ENCODE measurements at places on chromosomes 7 and 10.

- no peak for DNase-seq
These were observed 1.5 kb downstream of the CCL24 start for GRCh38 chr7:75811894-75812678.

DNA sequence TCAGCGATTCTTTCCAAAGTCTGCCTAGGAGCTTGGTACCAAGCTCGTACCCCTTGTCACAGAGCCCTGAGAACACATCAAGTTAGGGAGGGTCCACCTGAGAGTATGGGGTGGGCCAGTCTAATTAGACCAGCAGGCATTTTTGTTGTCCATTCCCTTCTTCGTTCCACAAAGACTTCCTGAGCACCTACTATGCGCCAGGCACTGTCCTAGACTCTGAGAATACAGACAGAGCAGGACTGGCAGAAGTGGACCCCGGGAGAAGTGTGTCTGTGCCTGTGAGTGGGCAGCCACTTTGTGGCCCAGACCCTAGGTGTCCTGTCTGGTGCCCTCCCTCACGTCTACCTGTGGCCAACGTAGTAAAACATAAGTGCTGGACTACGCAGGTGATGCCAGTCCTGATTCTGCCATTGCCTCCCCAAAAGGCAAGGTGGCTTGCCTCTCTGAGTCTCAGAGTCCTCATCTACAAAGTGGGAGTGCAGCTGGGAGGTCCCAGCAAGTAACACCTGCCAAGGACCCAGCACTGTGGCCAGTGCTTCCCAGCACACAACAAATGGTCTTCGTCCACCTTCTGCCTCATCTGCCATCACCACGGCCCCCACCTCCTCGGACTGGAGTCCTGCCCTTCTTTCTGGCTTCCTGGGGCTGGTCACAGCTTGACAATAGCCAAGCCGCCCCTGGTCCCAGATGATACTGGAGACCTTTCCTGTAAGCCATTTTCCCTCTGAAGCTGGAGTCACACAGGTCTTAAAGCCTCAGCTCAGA is 54.3 kb upstream of the DUSP5 start:
- no peak for DNase-seq

GRCh38 chr10:31508882-31509281 is 189.9 kb downstream of the ZEB1 start:
- no peak for DNase-seq

GRCh38 chr10:6721480-6721879 is 141.4 kb upstream of the PRKCQ start:
- no peak for DNase-seq

GRCh38 chr10:131901181-131901829 is 497 bp downstream of the PPP2R2D start:
- DNase-seq = no peak

- DNase-seq = no peak
These were observed 192.3 kb downstream of the VTI1A start for GRCh38 chr10:112639298-112639697.

GRCh38 chr7:101884671-101885596 is 67.5 kb downstream of the CUX1 start:
- DNase-seq = no peak

- DNase-seq = no peak
These were observed 205.0 kb downstream of the FANK1 start for GRCh38 chr10:126101325-126101724.

DNA sequence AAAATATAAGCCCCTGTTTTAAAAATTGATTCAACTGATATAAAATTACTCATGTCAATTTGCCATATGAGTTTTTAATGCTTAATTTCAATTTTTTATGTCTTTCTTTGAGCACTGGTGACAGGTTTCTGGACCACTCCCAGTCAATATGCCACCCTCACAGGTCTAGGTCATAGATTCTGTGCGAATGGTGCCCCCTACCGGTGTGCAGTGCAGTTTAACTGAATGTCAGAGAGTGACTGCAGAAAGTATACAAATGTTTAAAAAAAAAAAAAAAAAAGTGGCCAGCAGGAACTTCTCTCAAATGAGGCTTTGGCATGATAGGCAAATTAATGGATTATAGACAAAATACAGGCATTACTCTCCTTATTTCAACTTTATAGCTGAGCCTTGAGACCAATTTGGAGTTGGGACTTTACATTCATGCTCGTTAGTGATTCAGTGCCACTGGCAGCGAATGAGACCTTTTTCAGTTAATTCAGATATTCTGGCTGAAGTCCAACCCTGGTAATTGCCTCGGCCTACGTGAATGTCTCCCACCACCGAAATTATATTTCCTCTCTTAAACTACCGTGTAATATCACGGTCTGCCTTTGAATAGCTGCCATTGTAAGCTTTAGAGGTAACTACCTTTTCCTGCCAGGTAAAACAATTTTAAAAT is 427.6 kb downstream of the PHTF2 start:
- DNase-seq = no peak

- no peak for DNase-seq
These were observed 6.3 kb downstream of the ABCC2 start for GRCh38 chr10:99788598-99789256.

DNA sequence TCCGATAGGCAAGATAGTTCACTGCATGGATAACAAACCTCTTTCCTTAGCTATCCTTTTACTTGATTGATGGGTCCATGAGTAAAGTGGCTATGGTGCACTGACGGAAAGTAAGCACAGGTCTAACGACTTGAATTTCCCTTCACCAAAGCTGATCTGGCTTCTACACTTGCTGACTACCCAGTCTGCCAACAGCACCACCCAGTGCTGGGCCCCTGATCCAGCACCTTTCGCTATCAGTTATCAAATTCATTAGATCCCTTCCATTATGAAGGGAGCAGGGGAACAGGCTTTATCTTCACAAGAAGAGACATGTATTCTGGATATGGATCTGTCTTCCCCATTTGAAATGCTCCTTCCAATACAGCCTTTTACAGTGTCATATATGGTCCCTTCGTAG is 855.9 kb downstream of the GRID1 start:
- DNase-seq = no peak

DNA sequence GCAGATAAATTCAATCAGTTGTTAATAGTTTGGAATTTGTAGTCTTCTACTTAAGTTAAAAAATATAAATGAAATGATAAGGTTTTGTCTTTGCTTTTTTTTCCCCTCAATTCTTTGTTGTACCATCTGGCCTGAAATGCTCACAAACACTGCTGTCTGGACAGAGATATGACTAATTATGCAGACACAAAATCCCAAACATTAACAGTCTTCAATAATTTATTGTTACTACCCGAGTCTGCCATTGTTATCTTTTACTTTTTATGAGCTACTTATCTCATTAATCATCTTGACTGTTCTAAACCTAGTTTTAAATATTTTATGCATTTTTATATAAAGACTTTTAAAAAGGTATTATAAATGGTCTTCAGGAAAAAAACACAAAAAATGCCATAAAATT is 64.7 kb upstream of the THSD7A start:
- no peak for DNase-seq

DNA sequence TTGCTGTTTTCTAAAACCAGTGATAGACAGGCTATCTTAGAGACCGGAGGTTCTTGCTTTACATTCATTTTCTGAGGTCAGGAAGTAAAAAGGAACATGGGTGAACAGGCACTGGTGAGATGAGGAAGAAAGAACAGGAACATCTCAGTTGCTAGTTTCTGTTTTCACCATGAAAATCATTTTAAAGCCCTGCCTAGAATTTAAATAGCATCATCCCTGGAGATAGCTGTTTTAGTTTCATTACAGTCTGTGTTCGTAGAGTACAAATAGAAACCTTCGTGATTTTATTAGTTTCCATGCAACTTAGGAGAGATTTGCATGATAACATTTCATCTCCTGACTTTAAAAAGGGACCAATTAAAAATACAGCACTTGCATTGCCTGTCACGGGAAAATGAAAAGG is 14.7 kb downstream of the KCNMA1 start:
- no peak for DNase-seq

- DNase-seq = no peak
These were observed 131.2 kb downstream of the MPP7 start for GRCh38 chr10:28171468-28172222.

GRCh38 chr10:43353495-43354329 is 17.7 kb upstream of the FXYD4 start:
- DNase-seq = no peak

GRCh38 chr10:77531441-77532001 is 106.1 kb downstream of the KCNMA1 start:
- no peak for DNase-seq

GRCh38 chr10:70412356-70412755 is 8.4 kb downstream of the EIF4EBP2 start:
- no peak for DNase-seq

- DNase-seq = no peak
These were observed 156.4 kb downstream of the PRPF18 start for GRCh38 chr10:13743101-13743693.

- DNase-seq = no peak
These were observed 46.0 kb downstream of the ZNRF2 start for GRCh38 chr7:30330134-30331111.

- DNase-seq = no peak
These were observed 363.4 kb downstream of the GRID1 start for GRCh38 chr10:86003201-86003621.

- DNase-seq = no peak
These were observed 28.6 kb upstream of the LAMB4 start for GRCh38 chr7:108158776-108159175.

DNA sequence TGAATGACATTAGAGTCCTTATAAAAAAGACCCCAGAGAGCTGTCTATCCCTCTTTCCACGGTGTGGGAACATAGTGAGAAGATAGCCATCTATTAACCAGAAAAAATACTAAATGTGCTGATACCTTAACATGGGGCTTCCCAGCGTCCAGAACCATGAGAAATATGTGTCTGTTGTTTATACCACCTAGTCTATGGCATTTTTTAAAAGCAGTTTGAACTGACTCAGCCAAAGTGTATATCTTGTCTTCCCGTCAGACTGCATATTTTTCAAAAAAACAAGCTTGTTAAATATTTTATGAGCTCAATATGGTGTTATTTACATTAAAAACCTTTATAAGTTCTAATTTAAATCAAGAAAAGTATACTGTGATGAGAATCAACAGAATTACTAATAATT is 255.3 kb downstream of the HGF start:
- no peak for DNase-seq

- DNase-seq = no peak
These were observed 149.3 kb downstream of the FGFR2 start for GRCh38 chr10:121448766-121449421.

DNA sequence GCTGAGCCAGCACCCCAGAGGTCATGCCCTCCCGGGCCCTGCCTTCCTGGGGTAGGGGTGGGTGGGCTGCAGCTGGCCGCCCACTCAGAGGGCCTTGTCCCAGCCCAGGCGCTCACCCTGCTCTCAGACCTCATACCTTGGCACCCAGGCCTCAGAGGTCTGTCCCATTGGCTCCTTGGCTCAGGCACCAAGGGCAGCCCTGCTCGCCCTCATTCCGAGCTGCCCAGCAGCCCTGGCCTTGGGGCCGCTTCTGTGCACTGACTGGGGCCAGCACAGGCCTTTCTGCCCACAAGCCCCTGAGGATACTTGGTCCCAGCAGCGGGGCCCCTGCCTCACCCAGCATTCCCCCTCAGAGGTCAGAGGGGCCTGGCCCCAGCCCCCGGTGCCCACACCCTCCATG is 34.3 kb downstream of the YKT6 start:
- no peak for DNase-seq

- DNase-seq = no peak
These were observed 334.7 kb downstream of the INHBA start for GRCh38 chr7:41367967-41368882.

DNA sequence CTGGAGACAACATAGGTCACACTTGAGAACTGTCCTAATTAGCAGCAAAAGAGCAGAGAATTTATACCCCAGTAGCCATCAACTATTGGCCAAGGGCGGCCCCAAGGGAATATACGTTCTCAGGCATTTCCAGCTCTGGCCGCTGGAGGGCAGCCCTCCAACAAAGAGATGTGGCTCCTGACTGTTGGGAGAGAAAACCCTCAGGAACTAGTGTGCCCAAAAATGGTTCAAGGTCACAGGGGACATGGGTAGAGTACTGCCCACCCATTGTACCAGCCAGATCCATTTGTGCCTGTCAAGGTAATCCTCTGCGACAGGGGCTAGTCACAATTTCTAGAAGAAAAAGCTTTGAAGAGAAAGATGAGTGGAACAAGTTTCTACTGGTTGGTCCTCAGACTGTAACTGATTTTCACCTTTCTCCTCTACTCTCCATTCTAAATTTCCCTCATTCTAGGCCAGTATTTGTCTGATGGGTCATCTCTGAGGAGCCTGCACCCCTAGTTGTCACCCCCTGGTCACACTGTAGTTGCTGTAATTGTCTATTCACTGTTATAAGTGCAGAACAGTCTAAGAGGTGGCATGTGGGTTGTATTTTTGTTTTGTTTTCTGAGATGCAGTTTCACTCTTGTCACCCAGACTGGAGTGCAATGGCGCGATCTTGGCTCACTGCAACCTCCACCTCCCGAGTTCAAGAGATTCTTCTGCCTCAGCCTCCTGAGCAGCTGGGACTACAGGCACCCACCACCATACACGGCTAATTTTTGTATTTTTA is 14.7 kb upstream of the C7orf33 start:
- DNase-seq = no peak

GRCh38 chr7:43697690-43698089 is 31.6 kb downstream of the COA1 start:
- no peak for DNase-seq

GRCh38 chr10:44574596-44575480 is 189.9 kb upstream of the CXCL12 start:
- DNase-seq = no peak

Data from NCI-H510A (cell line).